ENCODE measurements at places on chromosomes 16 and 17.

DNA sequence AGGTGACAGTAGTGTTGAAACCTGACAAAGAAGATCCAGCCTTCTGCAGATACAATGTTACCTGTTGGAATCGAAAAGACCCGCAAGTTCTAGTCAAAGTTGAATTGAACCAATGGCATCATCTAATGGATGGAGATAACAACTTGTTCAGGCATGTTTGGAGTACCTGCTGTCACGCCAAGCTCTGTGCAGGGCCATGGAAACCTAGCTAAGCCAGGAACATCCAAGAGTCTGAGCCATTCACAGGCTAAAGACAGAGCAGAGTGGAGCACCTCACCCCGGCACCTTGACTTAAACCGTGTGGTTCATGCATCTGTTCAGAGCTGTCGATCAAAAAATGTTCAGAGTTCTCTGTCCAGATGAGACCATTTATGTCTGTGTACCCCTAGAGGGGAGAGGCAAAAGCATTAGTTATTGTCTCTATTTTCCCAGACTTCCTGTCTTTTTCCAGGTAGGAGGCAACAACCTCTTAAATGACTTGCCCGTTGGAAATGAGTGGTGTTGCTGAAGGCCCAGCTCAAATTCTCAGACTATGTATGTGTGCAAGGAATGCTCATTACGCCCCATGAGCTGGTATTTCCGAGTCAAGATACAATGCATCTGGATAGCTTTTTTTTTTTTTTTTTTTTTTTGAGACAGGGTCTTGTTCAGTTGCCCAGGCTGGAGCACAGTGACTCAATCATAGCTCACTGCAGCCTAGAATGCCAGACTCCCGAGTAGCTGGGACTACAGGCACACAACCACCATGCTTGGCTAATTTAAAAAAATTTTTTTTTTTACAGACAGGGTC, 44.9 kb upstream of the XYLT1 start:
- no peak for DNase-seq

- no peak for DNase-seq
Observed at GRCh38 chr17:48860034-48860433, 29.2 kb downstream of the CALCOCO2 start.

GRCh38 chr17:78905541-78905940, 2.5 kb upstream of the CEP295NL start:
- no peak for DNase-seq

DNA sequence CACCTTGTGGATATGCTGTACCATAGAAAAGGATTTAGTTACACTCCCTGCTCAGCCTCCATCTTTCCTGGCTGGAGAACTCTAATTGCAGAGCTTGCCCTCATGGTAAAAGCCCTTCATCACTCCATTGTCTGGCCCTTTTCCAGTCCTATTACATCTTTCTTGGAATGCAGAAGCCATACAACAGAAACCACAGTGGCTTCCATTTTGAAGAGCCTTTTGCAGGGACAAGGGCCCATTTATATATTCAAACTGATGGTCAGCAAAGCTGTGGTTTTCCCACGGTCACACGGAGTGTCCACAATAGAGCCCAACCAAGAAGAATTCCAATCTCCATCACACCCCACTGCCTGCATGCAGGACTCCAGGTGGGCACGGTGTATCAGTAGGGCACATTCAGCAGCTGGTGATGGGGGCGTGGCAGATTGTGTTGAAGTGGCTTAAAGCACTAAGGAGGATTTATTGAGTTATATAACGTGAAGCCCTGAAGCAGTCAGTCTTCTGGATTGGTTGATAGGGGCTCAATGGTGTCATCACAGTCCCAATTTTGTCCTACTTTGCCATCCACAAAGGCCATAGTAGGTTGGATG, 20.3 kb downstream of the COPRS start:
- no peak for DNase-seq

- peak; percentile 40 for DNase-seq
Observed at GRCh38 chr17:41987642-41988041, 21.0 kb downstream of the CNP start.

GRCh38 chr17:78960928-78961327, 18.8 kb downstream of the LGALS3BP start:
- no peak for DNase-seq

- DNase-seq: no peak
Observed at GRCh38 chr16:49940464-49941224, 84.4 kb upstream of the CNEP1R1 start.

- no peak for DNase-seq
Observed at GRCh38 chr17:58970609-58971450, 135.8 kb downstream of the TRIM37 start.

GRCh38 chr16:28923652-28924398, 1.2 kb downstream of the RABEP2 start:
- DNase-seq: no peak

DNA sequence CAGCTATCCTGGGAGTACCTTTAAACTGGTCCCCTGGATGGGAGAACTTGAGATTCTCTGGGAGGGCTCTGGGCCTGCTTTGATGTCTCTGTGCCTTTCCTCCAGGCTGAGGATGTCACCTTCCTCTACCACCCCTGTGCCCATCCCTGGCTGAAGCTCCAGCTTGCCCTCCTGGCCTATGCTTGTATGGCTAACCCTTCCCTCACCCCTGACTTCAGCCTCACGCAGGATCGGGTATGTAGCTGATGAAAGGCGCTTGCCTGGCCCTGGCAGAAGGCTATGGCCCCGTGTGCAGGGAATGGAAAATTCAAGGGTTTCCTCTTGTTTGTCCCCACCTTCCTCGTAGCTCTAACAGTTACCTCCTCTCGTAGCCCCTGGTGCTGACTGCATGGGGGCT, 3.0 kb downstream of the TP53I13 start:
- DNase-seq: no peak

DNA sequence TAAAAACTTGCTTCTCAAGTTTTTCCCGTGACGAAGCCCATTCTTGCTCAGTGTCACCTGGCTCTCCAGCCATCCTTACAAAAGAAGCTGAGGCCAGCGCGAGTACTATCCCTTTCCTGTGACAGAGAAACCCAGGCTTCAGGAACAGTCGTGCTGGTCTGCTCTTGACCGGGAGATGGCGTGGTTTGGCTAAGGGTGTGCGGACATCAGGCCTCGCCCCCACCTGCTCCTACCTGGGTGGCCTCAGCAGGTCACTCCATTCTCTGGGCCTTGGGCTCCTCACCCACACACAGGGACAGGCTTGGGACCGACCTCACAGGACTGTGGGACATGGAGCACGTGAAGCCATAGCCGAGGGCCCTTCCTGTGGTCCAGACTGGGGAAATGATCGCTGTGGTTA, 75.2 kb upstream of the CIBAR2 start:
- no peak for DNase-seq

- no peak for DNase-seq
Observed at GRCh38 chr17:444879-445454, 92.4 kb upstream of the RPH3AL start.

- DNase-seq: no peak
Observed at GRCh38 chr17:37317867-37318266, 57.9 kb upstream of the C17orf78 start.

GRCh38 chr16:80277182-80277581, 263.6 kb upstream of the DYNLRB2 start:
- no peak for DNase-seq
